ENCODE measurements at places on chromosomes 7 and 10.

GRCh38 chr10:77710081-77710551 is 72.5 kb upstream of the KCNMA1 start:
- DNase-seq, result no peak

DNA sequence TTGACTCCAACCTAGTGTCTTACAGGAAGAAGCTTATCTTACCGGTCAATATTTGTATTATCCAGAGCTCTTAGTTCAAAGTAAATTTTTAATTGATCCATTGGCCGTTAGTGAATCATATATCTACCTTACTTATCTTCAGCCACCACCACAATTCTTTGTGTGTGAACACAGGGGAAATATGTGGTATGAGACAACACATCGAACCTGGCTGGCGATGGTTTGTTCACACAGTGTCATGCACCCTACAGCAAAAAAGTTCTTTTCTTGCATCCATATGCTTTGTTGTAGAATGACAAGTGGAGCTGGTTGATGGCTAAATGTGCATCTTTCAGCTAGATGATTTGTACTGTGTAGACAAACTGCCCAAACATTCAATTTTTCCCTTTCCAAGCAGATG is 65.8 kb downstream of the ARID5B start:
- no peak for DNase-seq

DNA sequence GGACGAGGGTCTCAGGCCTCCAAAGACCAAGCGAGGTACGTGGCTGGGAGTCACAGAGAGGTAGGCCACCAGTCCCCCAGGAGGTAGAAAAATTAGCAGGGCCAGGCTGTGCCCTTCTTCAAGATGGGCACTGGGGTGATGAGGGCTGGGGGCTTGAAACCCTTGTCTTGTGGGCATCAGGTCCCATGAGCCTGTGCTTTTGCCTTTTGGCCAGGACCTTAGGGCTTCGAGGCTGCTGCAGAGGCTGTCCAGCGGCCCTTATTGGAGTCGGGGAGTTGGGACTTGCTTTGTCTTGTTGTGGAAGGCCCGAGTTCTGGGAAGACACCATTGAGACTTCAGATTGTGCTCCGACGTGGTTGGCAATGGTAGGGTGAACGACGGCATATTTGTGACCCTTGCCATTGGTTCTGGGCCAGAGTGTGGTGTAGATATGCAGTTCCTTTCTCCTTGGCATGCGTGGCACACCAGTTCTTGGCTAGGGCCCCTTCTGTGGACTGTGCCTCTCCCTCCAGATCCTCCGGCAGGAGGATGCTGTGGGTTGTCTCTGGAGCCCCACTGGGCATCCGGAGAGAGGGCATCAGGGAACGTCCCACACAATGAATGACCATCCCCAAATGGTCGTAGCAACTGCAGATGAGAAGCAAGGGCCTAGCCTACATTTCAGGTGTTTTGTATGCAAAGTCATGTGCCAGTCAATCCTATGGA is 931 bp downstream of the SH2D4B start:
- DNase-seq, result no peak

GRCh38 chr10:99667108-99667751 is 7.9 kb downstream of the ENTPD7 start:
- DNase-seq, result no peak

Measured in GM20000 (cell line).